Activated CD8-positive, alpha-beta memory T cell treated with anti-CD3 and anti-CD28 coated beads for 1 hour (primary cell): ENCODE measurements at places on chromosomes 4 and X.
A peak's percentile ranks its signal among the peaks of the same experiment; 100 is the strongest.

- no peak for DNase-seq
Observed at GRCh38 chr4:69196209-69196965, 18.2 kb downstream of the UGT2B11 start.

GRCh38 chr4:148563684-148564083, 121.5 kb upstream of the NR3C2 start:
- DNase-seq: no peak

- DNase-seq: no peak
Observed at GRCh38 chr4:151807220-151807619, 46.4 kb upstream of the GATB start.

DNA sequence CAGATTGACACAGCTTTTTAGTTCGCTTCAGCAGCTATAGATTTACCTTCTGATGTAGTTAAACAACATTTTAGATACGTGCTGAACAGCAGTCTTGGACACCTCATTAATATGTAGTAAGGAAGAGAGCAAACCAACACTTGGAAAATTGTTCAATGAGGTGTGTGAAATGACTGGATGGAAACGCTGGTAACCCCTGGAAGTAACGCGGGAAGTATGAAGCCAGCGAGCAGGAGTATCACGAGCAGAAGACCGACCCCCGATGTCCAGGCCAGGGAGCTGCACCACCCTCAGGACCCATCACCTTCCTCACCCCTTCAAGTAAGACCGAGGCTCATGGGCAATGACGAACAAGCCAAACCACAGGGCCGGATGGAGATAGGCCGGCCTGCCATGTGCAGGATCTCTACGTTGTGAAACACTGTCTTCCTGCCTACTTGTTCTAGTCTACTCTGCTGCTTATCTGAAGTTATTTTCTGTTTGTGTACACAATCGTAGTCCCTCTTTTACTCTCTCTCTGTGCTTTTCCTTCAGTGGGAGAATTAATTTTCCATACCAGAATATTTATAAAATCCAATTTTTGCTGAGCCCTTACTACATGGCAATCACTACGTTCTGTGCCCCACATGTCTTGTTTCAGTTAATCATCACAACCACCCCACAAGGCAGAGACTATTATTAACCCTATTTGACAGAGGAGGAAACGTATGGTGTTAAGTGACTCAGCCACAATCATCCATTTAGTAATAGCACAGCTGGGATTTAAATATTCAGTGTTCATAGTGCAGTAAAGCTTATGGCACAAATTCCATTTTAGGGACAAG, 221.7 kb downstream of the APBB2 start:
- DNase-seq: no peak

DNA sequence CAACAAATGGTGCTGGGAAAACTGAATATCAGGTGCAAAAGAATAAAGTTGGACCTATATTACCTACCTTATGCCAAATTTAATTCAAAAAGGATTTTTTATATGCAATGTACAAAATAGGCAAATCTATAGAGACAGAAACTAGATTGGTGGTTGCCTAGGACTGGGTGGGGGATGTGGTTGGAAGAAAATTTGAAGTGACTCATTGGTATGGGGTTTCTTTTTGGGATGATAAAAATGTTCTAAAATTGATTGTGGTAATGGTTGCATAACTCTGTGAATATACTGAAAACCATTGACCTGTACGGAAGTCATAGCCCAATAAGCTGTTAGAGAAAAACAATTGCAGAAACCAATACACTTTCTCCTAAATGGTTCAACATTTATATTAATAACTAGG, 72.1 kb downstream of the COL4A5 start:
- no peak for DNase-seq

DNA sequence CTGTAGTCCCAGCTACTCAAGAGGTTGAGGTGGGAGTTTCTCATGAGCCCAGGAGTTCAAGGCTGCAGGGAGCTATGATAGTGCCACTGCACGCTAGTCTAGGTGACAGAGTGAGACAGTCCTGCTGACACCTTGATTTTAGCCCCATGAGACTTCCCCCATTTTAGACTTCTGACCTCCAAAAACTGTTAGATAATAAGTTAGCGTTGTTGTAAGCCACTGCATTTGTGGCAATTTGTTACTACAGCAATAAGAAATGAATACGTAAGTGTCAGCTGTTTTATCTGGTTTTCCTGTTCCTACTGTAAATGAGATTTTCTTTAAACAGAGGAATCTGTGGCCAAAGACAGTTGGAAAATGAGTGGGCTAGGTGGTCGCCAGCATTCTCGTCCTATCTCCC, 83.9 kb downstream of the ARHGAP10 start:
- DNase-seq: no peak

DNA sequence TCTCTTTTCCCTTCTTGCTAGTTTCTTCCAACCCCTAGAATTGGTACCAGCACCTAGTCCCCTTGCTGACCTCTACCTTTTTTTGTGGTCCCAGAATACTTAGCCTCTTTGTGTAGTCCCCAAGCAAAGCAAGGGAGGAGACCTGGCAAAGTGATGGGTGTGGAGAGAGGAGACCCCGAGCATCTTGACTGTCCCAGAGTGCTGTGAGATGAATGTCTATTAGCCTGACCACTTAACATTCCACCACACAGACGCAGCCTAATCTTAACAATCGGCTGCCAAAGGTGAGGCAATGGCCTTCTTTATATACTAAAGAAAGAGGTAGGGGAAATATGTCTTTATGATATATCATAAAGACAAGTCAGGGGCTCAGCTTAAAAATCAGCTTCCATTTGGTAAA, 55.9 kb downstream of the TRIM2 start:
- DNase-seq: no peak

DNA sequence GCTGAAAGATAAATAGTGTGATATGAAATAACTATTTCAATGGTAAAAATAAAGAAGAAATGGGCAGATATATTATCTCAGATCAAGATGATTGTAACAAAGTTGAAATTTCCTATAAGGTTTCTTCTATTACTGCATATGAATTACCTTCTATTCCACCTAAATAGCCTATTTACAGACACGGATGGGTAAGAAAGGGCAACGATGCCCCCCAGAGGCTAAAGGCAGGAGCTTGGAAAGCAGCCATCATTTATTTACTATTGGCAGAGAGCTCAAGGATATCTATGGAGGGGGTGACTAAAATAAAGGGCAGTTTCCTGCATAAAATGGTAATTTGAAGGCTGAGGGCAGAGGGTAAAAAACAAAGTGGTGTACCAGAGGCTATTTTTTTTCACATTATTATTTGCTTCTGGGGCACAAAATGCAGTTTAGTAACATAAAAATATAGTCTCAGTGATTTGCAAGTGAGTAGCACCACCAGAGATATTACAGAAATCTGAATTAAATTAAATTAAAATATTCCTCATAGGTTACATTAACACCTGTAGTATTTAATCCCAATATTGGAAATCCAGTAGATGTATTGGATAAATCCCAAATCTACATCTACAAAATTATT, 123.1 kb downstream of the BTC start:
- DNase-seq: no peak

DNA sequence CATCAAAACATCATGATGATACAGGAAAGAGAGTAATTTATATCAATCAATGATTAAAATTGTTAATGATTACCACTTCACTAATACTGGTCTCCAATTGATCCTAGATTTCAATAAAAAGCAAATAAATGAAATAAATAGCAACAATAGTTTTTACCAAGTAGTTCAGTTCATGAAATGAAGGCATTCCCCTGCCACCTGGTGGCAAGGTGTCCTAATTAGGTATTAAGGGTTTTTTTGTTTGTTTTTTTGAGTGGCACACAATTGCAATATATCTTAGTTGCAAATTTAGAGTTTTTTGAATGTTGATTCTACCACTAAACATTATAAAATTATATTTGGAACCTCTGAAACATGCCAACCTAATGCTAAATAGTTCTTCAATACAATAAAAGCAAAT, 157.4 kb upstream of the PDE5A start:
- no peak for DNase-seq

GRCh38 chrX:46913667-46914066, 1.4 kb downstream of the JADE3 start:
- DNase-seq: no peak

GRCh38 chrX:15043538-15043937, 170.3 kb downstream of the MOSPD2 start:
- DNase-seq: no peak

DNA sequence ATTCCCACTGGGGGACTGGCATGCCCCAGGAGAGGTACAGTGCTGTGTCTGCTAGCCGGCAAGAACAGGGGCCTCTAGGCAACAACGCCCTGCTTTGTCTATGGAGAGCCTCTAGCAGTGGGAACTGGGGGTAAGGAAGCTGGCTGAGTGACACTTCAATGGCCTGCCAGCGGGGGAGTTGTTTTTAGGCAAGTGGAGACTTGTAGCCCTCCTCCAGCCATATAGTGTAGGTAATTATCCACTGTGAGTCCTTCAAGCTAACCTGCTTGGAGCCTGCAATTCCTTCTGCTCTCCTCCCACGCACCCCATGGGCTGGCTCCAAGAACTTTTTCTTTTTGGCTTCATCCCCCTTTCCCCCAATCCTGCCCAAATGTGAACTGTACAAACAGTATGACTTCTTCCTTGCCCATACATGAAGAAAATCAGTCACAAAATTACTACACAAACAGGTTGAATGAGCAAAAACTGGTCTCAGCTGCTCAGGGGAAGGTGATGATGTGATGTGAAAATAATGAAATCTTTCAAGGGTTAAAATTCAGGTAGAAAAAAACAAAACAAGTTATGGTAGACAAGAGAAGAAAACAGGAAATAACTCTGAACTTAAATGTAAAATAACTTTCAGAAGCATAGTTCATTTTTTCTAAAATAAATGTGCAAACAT, 33.1 kb downstream of the LEF1 start:
- DNase-seq: no peak

DNA sequence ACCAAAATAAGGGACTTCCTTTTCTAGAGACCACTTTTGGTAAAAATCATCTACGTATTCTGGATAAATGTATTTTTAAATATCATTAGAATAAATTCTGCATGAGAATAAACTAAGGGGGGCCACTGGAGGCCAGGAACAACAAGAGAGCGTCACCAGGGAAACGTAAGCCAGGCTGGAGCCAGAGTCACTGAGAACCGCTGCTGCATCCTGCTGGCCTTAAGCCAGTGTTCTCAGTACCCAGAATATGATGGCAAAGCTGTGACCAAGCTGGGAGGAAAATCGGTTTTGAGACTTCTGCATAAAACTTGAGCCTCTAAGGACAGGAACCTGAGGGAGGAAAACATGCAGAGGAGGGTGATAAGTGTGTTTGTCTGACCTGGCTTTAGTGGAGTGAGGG, 63.0 kb upstream of the FAM9A start:
- DNase-seq: no peak

DNA sequence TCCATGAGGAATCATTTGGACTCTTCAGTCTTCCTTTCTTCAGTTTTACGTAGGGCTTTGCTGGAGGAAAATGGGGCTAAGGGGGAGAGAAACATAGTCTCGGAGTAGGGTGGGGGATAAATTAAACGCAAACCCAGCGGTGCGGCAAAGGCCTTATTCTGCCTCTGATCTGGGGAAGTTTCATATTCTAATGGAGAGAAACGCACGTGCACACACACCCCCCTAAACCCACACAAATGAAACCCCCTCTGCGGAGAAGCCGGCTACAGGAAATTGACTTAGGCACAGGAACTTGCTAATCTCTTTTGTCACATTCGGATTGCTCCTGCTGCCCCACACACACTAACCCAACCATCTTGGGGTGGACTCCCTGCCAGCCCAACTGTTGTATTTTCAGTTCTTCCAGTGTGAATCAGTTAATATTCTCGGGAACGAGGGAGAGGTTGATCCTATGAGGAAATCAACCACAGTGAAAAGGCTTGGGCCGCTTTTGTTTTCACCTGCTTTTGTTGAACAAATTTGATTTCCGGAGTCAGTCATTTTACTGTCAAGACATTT, at the start of gene RHOH:
RHOH (plus strand) TSS at position 308 of the 558 bp plus-strand sequence. CDS start 46,356 bp downstream, outside the sequence.
- peak; percentile 51 for DNase-seq

DNA sequence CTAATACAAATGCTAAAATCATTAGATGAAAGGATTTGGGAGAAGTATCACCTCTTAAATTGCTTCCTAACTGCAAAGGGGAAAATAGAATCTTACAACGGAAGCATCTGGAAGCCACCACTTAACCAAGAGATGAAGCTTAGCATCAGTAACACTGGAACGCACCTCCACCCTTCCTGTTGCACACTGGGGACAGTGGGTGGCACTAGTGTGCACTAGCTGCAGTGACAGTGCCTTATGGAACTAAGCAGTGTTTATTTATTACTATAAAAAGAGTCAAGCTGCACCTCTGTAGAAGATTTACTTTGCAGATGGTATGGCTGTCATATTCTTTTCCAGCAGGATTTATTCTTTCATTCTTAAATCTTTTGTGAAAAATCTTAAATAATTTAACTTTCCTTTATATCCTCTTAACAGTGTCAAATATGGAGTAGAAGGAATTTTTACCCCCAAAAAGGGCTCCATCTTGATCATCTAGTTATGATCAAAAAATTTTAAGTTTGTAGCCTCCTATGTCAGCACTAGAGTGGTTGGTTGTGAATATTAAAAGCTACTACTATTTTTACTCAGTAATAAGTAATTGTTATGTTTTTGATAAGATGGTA, 76.7 kb downstream of the SCD5 start:
- no peak for DNase-seq

GRCh38 chr4:157667836-157668235, 447.3 kb downstream of the GRIA2 start:
- DNase-seq: no peak

DNA sequence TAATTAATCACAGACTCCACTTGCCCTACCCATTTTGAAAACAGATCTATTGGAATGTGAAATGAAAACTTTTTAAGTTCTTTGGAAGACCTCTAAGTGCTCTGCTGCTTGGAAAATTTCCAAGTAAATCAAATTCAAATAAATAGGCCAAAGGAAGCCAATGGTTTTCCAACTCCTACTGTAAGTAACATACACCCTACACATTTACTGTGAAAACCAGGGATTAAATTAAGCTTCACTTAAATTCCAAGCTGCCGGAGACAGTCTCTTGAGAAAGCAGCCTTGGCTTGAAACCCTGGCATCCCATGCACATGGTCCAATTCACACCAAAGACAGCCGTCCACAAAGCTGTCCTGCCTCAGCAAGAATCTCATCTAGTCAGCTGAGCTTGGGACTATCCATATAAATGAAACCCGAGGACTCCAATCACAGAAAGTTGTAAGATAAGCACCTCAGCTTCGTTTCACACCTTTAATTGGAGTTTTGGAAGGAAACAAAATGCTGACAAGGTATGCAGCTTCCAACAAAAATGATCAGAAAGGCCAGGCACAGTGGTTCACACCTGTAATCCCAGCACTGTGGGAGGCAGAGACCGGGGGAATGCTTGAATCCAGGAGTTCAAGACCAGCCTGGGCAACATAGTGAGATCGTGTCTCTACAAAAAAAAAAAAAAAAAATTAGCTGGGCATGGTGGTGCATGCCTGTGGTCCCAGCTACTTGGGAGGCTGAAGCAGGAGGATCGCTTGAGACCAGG, 88.6 kb downstream of the APBB2 start:
- no peak for DNase-seq

- no peak for DNase-seq
Observed at GRCh38 chr4:186304866-186305505, 39.0 kb downstream of the F11 start.
